SJCRH30 (cell line): ENCODE measurements at places on chromosomes 7 and 10.
A peak's percentile ranks its signal among the peaks of the same experiment; 100 is the strongest.

GRCh38 chr10:81215498-81215897, 659.5 kb upstream of the NRG3 start:
- no peak for DNase-seq

DNA sequence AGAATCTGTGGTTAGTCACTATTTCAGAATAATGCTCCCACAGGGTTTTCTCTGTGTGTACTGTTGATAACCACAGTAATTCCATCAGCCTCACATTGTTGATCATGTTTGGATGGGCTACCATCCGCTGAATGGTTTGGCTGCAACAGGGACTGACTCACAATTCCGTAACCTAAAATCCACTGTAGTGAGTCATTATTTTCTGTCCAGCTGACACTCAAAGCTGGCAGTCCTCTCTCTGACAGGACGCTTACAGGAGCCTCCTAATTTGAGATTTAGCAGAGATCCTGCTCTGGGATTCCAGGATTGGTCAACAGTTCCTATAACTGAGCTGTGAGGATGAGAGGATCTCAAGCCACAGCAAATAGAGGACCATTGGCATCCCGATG, 32.7 kb downstream of the VWA2 start:
- DNase-seq = peak; percentile 68

GRCh38 chr7:36277249-36277542, 112.5 kb upstream of the ANLN start:
- no peak for DNase-seq

DNA sequence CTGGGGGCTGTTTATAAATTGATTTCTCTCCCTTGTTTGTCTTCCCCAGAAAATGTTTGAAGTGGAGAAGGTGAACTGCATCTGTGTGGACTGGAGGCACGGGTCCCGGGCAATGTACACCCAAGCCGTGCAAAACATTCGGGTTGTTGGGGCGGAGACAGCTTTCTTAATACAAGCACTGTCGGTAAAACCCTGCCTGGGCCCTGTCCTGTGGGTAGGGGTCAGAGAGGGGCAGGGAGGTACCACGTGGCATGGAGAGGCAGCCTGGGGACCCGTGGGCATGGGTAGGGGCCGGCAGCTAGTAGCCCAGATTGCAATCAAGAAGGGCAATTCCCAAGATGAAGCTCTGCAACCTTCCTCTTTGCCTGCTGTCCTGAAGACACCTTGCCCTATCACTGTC, 6.1 kb downstream of the PNLIPRP2 start:
- DNase-seq = no peak

DNA sequence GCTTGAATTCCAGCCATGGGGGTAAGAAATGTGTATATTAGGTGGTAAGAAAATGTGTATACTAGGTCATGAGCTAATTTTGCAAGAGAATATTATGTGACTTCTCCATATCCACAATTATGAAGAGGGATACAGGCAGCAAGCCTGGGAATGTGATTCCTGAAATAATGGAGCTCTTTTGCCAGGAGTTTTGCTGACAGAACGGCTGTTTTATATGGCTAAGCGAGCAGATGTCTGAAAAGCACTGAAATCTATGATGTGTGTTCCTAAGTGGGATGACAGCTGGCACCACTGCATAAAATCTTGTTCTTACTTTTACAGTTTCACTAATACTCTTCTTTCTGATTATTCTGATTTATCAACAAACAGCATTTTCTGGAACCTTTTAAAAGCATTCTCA, 386.0 kb upstream of the HPS1 start:
- no peak for DNase-seq

GRCh38 chr7:108054537-108054936, 51.6 kb upstream of the LAMB1 start:
- DNase-seq = no peak

DNA sequence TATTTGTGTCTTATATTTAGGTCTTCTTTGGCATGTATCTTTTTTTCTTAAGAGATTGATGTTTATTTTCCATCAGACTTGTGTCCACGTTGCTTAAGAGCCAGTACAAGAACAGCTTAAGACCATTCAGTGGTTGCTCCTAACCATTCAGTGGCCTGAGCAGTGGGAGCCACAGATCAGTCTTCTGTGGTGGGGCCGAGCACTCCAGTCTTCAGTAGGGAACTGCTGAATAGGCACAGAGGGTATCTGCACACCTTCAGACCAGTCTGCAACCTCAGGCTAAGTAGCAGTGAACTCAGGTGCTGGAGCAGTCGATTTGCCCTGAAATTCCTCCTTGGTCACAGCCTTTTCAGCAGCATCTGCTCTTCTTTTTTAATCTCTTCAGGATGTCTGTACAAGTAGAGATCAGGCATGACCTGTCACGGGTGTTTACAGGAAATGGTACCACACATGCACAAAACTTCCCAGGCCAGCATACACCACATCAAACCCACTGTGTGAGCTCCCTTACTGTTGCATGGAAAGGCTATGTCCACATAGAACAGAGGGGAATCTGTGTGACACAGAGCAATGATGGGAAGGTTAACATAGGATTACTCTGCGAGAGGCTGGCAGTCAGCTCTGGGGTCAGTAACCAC, 51.5 kb downstream of the FAM107B start:
- DNase-seq = no peak

GRCh38 chr7:97770850-97771249, 39.0 kb downstream of the TAC1 start:
- DNase-seq = no peak

- DNase-seq = no peak
Observed at GRCh38 chr7:104843198-104843597, 170.8 kb upstream of the KMT2E start.

- DNase-seq = peak; percentile 48
Observed at GRCh38 chr7:66110856-66111255, 3.8 kb upstream of the CRCP start.

DNA sequence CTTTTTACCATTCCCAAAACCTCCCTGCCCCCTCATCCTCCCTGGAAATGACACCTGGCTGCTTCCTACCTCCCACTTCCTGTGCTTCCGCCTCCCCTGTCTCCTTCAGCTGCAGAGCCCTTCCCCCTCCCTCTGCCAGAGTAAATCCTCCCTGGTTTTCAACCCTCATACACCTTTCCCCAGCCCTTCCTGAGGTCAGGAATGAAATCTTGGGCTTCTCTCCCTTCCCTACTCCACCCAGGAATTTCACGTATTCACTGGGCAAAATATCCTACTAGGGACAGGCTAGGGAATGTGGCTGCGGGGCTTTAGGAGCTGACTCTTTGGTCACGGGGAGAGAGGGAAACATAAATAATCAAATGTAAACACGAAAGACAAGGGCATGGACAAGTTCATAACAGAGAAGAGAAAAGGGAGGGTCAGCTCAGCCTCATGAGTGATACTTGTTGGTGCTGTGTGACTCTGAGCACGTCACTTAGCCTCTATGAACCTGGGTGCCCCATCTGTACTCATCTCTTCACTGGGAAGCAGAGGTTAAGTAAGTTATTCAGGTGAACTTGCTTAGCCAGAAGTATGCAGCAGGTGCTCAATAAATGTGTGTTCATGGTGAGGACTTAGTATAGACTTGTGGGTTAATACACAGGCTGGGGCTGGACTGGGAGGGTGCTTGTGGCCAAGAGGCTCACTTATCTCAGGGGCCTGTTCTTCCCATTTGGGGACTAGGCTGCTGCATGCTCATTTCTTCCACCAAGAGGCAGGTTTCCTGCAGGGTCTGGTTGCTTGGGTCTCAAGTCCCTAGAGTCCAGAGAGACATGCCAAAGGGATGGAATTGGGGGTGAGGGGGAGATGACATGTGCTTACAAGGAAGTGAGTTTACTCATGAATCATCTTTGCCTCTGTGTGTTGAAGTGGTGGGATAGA, 10.0 kb upstream of the DUSP5 start:
- peak; percentile 29 for DNase-seq

GRCh38 chr10:124176349-124177179, 83.2 kb upstream of the CHST15 start:
- DNase-seq = no peak

DNA sequence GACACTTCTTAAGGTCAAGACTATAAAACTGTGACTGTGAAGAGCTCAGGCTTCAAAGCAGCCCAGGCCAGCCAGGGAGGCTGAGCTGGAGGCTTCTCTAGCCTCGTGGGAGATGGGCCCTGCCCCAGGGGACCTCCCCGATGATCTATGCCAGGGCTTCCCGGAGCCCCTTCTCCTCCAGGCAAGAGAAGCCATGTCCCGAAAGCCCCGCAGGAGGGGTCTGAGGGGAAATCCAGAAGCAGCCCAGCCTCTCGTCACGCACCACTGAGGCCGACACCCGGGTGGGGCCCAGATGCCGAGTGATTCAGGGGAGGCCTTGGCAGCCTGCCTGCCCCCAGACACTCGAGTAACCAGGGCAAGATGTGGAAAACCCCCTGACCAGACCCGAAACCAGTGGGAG, 63.7 kb downstream of the PROSER2 start:
- no peak for DNase-seq

GRCh38 chr7:141073641-141074161, at the start of gene TMEM178B:
TMEM178B (plus strand) TSS chr7:141074064.
- peak; percentile 40 for DNase-seq

- no peak for DNase-seq
Observed at GRCh38 chr7:90568213-90568612, 27.9 kb upstream of the CDK14 start.

GRCh38 chr10:58765910-58766309, 253.2 kb downstream of the BICC1 start:
- DNase-seq = no peak

- DNase-seq = peak; percentile 54
Observed at GRCh38 chr10:96910488-96911395, 78.6 kb downstream of the LCOR start.

GRCh38 chr10:127524908-127525665, 24.0 kb upstream of the NPS start:
- no peak for DNase-seq

DNA sequence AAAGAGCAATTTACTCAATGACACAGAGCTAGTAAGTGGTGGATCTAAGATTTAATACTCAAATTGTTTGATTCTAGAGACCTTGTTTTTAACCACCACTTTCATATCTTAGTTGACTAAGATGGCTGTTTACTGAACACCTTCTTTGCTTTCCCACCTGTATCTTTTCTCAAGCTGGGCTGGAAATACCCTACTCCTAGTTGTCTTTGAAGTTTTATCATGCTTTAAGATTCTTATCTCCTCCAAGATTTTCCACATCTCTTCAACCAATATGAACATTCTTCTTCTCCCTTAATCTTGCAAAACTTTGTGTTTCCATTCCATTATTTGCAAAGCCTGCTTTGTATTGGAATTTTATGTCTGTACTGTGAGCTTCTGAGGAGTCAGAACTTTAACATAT, 157.9 kb downstream of the NXPH1 start:
- DNase-seq = no peak

DNA sequence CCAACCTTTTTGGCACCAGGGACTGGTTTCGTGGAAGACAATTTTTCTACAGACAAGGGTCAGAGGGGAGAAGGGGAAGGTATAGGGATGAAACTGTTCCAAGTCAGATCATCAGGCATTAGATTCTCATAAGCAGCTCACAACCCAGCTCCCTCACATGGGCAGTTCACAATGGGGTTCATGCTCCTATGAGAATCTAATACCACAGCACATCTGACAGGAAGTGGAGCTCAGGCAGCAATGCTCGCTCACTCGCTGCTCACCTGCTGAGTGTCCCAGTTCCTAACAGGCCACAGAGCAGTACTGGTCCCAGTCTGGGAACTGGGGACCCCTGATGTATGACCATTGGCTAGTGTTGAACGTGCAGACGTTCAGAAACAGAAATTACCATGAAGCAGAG, 63.7 kb downstream of the ATE1 start:
- no peak for DNase-seq

DNA sequence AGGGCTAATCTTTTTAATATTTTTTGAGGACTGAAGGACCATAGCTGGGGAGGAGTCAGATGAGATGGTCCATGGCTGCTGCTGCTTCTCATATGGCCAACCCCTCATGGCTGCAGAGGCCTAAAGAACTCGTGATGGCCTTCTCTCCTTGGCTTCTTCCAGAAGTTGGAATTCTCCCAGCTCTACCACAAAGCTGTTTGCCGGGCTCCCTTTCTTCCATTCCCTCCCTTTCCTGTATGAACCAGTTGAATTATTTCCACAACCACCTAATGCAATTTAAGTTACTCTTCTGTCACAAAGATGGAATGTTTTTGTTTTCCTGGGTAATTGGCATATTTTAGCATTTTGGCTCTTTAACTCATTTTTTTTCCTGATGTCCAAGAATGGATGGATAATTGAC, 80.7 kb downstream of the PHTF2 start:
- DNase-seq = no peak

DNA sequence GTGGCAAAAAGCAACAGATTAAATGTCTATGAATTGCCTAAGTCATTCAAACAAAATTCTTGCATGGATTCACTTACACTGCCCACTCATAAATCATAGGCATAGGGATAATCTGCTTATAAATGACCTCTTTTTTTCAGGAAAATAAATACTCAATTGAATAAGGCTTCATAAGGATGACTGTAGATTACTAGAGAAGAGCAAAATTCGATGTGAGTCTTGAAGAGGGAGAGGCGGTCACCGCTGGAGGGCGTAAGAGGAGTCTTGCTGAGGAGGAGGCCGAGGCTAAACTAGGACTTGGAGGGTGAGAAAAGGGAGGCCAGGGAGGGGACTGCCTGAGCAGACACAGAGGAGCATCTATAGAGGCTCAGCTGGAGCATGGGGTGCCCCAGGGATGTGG, 135.4 kb upstream of the RSU1 start:
- DNase-seq = no peak

DNA sequence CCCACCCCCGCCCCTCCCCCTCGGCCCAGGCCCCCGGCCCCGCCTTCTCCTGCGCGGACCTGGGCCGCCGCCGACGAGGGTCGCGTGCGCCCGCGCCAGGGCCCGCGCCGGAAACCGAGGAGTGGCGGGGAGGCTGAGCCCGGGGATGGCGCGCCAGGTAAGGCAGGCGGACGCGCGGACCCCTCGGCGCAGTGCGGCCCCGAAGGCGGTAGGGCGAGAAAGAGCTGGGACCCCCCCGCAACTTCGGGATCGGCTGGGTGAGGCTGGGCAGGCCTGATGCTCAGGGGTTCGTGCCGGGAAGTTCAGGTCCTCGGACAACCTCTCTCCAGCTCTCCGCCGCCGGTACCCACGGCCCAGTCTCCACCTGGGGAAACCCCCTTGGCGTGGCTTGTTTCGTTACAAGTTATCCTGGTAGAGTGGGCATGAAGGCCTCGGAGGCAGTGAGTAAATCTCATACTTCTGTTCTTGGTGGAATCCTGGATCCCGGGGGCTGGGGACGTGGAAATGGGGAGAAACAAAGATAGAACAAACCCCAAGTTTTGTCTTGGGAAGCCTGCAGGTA, 58.4 kb downstream of the ZNF467 start:
- no peak for DNase-seq

GRCh38 chr10:29873941-29874484, 185.4 kb downstream of the JCAD start:
- no peak for DNase-seq

- no peak for DNase-seq
Observed at GRCh38 chr10:119655566-119656001, 4.4 kb downstream of the BAG3 start.

GRCh38 chr10:28580825-28581224, 47.9 kb downstream of the WAC start:
- DNase-seq = no peak
